ENCODE measurements at places on chromosomes 3 and 15.

GRCh38 chr15:29138260-29138659 is 131.4 kb downstream of the NSMCE3 start:
- no peak for DNase-seq

GRCh38 chr15:78224023-78224411 is 10.3 kb downstream of the ACSBG1 start:
- DNase-seq, result no peak

- DNase-seq, result no peak
Observed at GRCh38 chr3:21785765-21786437, 34.9 kb upstream of the ZNF385D start.

DNA sequence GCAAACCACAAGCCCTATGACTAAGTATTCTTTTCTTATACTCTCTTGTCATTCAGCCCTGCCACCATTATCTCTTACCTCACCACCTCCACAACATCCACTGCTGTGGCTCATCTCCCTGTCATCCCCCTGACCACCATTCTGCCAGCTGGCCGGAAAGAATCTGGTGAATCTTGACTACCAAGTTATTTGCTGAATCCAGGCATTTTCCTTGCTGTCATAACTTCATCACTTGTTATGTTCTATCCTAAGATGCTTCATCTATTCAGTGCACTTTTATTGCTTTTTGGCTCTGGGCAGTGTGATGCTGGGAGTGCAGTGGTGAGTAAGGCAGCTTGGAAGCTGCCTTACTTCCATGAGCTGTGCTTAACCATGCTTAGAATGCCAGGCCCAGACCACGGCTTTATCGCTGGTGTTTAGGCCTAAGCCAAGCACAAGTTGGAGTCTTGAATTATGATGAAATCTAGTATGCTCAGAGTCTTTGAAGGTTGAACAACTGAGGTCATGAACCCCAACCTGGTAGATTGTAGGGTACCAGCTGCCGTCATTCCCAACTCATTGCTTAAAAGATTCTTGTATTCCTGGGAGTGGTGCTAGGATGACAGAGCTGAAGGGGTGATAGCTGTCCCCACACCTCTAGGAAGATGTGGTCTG is 27.0 kb upstream of the APH1B start:
- no peak for DNase-seq

- DNase-seq, result no peak
Observed at GRCh38 chr3:65201926-65202325, 514.1 kb upstream of the ADAMTS9 start.

DNA sequence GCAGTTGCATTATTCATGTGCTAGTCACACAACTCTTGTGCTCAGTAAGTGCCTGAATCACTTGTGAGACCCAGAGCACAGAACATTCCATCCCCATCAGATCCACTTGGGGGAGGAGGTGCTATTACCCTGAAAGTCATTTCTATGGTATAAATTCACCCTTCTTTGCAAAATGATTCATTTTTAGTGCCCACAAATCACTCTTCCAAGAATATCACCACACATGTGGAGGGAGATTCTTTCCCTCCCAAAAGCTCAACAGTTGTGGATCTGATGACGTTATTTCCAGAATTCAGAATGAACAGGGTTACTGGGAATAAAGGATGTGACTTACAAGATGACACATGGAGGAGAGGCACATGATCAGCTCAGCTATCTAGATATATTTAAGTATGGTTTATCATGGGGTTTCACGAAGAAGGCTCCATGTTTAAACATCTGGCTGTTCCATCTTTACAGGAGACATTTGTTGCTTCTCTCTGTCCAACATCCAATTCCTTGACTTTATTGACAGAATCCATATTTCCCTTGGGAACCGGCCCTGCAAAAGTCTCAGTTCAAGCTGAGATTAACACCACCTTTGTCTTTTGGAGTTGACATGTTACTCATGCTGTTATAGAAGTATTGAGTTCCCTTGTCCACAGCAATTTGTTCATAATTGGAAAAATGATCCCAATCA is 214.2 kb upstream of the PROK2 start:
- DNase-seq, result no peak

DNA sequence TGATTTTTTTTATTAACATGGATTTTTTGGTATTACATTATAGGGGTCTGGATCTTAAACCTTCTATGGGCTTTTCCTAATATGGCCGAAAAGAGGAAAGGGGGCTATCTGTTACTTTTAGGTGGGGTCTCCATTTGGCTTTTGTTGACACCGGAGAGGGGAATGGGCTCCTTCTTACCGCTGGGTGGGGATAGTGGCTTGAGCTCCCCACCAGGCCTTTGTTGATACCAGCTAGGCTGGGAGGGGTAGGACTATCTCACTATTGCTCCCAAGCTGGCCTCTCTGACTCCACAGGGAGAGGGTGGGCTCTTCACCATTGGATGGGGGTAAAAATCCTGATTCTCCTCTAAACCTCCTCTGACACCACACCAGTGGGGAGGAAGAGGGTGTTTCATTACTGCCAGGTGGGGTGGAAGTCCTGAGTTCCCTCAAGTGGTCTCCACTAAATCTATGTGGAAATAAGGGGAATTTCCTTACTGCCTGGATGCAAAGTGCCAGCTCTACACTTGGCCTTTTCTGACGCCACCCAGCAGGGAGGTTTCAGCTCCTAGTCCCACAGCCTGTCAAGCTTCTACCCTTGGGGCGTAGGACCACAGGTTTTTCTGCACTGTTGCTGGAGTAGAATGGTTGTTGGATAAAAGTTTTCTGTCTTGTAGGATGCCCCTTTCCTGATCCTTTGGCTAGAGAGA is 572.3 kb downstream of the MAGI1 start:
- DNase-seq, result no peak

DNA sequence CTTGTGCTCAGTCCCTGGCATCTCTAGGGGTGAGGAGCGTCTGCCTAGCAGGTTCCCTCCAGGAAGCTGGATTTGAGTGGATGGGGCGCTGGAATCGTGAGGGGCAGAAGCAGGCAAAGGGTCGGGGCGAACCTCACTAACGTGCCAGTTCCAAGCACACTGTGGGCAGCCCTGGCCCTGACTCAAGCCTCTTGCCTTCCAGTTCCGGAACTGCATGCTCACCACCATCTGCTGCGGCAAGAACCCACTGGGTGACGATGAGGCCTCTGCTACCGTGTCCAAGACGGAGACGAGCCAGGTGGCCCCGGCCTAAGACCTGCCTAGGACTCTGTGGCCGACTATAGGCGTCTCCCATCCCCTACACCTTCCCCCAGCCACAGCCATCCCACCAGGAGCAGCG is 5.0 kb downstream of the RHO start:
- DNase-seq, result no peak

GRCh38 chr3:59084583-59084982 is 34.8 kb upstream of the CFAP20DC start:
- no peak for DNase-seq

GRCh38 chr15:69720536-69720935 is 267.9 kb downstream of the RPLP1 start:
- DNase-seq, result no peak

DNA sequence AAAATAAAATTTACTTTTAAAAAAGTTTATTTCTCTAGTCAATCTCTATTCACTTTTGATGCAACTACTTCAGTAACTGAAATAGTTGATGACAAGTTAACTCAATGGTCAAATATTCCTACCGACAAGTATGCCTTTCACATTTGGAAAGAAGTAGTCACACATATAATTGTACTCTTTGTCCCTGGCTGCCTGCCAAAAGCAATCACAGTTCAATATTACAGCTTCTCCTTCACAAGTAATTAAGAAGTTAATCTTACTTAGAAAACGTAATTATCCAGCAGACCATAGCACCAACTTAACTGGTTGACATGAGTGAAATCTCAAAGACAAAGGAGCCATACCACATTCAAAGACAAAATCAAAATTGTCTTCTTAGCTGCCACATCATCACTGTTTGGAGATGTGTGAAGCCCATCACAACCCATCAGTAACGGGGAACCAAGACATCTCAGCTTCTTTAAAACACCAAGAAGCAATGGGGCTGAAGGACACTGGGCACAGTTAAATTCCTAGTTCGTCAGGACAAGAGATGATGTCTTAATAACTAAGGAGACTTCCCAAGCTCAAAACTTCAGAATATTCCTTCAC is 86.1 kb downstream of the PLCH1 start:
- DNase-seq, result no peak

- no peak for DNase-seq
Observed at GRCh38 chr3:31779514-31779913, 201.5 kb downstream of the OSBPL10 start.

DNA sequence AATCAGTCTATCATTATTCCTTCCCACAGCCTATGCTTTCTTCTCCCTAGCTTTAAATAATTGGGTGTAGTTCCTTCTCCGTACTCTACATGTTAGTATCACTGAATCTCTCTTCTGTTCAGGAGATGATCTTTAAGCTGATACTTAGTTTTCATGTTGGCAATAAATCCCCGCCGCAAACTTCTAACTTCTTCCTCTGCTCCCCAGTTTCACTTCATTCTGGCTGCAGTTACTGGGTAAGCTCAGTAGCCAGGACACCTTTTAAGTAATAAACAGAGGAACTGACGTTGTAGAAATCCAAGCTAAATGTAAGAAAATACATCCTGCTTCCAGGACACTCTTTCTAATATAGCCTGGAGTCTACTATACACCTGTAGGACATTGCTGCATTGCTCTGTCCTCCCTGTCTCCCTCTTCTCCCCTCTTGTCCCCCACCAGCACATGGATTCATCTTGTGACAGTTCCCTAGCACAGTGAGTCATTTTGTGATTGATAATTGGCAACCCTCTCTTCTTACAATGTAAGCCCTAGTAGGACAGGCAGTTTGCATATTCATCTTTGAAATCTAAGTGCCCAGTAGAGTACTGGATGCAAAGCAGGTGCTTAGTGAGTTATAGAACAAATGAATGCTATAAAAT is 598.2 kb downstream of the UNC13C start:
- DNase-seq, result no peak

GRCh38 chr15:33159726-33160453 is 34.6 kb downstream of the FMN1 start:
- DNase-seq, result no peak

DNA sequence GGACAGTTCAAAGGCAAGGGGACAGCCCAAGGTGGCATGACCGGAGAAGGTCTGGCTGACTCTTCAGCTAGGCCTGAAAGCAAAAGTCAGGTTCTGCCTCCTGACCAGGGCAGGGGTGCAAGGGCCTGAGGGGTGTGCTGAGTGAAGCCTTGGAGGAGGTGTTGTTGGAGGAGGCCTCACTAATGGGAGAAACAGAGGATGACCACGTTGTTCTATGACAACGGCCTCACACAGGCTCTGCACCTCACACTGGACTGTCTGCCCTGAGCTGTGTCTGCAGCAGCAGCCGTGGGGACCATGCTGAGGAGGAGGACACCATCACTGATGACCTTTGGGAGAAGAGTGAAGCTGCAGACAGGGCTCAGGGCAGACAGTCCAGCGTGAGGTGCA is 116.9 kb upstream of the ABHD17C start:
- no peak for DNase-seq

DNA sequence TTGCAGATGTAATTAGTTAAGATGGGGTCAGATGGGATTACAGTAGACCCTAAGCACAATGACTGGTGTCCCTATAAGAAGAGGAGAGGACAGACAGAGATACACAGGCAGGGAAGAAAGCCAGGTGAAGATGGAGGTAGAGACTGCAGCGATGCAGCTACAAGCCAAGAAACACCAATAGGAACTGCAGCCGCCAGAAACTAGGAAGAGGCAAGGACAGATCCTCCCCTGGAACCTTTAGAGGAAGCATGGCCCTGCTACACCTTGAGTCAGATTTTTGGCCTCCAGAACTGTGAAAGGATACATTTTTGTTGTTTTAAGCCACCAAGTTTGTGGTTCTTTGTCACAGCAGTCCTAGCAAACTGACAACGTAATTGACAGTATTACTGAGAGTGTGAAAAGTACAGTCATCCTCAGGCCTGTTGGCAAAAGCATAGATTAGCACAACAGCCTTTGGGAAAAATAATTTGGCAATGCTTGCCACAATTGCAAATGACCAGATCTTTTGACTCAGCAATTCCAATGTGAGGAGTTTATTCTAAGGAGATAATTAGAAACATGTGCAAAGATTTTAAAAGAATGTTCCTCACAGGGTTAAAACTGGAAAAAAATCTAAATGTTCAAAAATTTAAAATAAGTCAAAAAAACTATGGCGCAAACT is 82.6 kb upstream of the TJP1 start:
- no peak for DNase-seq

DNA sequence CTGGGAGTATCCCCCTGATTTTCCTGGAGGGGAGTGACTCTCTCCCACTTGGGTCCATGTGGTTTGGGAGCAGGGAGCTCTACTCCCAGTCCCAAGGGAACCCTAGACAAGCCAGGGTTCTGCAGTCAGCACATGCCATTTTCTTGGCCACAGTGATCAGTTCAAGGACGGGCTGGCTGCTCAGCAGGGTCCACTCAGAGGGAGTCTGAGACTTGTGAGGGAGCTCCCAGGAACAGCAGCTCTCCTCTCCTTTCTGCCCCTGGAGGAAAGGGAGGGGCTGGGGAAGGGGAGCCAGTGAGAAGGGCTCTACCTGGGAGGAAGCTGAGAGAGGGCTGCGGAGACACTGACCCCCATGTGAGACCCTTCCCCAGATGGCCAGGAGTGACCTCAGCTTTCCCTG is 29.1 kb upstream of the LMCD1 start:
- DNase-seq, result no peak

GRCh38 chr3:151328298-151328995 is 902 bp downstream of the P2RY13 start:
- no peak for DNase-seq

- DNase-seq, result no peak
Observed at GRCh38 chr15:91318931-91319330, 218.9 kb downstream of the SV2B start.

DNA sequence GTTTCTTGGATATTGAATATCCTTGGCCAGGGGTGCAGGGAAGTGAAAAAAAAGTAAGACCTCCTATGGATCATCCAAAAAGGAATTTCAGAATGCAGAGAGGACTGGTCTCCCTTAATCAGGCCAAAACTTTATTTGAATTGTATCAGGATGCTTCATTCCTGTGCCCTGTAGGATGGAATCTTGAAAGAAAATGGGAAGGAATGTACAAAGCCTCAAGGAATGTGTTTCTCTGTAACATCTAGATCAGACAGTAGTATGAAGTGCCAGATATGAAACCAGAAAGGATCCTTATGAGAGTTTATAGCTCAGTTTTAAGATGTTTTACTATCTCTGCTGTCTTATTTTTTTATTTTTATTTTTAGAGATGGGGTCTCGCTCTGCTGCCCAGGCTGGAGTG is 6.5 kb upstream of the GSK3B start:
- no peak for DNase-seq

DNA sequence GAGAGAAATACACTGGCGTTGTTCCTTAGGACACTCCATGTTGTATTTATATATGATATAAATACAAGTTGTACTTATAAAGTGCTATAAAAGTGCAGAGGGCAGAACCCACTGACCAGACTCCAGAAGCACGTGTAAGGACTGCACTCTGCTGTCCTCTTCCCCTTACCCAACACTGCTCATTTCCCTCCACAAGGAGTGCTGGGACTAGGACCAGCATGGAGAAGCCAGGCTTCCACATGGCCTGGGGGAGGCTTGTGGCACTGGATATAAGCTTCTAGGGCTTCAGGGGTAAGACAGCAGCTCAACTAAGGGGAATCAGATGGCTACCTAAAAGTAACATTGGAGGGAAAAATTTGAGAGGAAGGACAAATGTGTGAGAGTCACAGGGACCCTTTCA is 556.9 kb downstream of the IGSF11 start:
- no peak for DNase-seq
